ENCODE measurements at places on chromosomes 13 and 19.

DNA sequence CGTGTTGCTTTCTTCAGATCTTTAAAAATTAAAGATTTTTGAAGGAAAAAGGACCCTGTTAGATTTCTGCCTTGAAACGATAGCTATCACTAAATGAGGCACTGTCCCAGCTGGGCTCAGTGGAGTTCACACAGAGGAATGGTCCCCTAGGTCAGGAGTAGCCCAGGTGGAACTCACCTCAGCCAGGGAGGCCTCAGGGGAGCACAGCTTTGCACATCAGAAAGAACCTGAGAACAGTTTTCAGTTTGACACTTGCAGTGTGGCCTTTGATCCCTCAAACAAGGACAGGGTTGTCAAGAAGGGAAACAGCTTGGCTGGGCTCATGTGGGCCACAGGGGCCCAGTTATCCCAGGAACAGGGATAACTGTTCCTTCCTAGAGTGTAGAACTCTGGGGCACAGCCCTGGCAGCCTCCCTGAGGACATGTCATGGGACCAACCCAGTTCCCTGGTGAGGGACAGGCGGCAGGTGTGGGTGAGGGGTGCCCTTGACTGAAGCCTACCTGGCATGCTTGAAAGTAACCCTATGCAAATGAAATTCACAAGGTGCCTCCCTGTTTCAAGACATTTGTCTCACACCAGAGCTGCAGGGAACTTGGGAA, 59.4 kb downstream of the CHST8 start:
- no peak for DNase-seq

DNA sequence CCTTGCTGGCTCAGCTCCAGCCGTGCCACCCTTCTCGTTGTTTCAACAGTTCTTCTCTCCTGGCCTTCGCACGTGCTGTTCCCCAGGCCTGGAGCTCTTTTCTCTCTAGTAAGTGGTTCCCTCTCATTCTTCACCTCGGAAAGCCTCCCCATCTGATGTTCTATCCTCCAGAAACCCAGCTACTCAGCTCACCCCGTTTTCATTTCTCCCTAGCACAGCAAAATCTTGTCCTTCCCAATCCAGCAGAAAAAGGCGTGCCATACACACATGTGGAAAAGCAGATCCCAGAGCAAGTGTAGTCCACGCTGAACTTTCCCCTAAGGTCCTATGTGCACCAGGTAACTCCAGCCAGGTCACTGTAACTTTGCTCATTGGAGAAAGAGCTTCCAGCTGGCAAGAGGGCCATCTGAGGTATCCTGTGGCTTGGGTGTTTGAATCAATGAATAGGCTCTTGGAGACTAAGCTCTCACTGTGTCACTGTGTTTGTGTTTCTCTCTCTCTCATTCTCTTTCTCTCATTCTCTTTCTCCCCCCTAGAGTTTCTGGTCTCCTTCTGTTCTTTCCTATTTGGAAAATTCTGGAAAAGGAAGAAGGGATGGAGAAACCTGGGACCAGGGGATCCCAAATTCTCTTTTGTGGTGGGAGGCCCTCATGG, 49.0 kb downstream of the COLGALT1 start:
- no peak for DNase-seq

DNA sequence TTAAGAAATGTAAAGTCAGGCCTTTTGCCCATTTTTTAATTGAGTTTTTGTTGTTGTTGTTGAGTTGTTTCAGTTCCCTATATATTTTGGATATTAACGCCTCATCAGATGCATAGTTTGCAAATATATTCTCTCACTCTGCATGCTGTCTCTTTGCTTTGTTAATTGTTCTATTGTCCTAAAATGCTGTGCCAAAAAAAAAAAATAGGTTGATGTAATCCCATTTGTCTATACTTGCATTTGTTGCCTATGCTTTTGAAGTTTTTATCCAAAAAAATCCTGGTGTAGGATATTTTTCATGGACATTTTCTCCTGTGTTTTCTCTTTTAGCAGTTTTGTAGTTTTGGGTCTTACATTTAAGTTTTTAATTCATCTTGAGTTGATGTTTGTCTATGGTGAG, 163.3 kb upstream of the STARD13 start:
- no peak for DNase-seq

DNA sequence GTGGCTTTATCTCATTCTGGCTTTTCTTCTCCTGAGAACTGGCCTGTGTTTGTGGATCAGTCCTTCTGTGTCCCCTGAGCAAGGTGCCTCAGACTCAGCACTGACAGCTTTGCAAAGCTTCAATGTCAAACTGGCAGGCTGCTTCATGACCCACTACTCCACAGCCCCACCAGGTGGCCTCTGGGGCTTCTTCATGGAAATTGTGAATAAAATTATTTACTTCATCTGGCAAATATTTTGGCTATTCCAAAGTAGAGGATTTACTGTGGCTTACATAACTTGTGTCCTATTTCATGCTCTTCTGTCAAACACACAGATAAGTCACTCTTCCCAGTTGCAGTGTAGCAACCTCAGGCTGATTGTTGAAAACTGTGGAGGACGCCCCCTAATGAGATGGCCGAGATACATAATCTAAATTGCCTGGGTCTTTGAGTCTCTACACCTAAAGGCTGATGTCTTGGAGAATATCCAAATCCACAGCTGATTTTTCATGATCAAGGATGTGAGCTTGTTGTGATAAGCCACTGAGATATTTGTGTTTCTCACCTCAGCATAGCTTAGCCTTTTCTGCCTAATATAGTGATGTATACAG, 721.9 kb upstream of the SLC10A2 start:
- no peak for DNase-seq

DNA sequence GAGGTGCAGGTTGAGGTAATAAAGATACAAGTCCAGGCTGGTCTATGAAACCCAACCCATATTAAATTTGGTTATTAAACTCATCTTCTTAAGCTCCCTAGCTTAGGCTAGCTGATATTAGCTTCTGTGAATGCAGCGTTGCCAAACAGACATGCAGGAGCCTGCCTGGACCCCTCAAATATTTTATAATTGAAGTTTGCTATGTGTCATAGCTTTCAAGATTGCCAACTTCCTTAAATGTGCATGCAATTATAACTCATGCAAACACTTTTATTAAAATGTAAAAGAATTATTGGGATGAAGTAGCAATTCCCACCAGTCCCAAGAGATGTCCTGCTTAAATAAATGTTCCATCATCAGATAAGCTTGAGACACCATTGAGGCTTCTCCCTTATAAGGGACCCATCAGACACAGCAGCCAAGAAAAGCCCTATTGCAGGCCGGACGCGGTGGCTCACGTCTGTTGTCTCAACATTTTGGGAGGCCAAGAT, 51.3 kb downstream of the MBNL2 start:
- no peak for DNase-seq

DNA sequence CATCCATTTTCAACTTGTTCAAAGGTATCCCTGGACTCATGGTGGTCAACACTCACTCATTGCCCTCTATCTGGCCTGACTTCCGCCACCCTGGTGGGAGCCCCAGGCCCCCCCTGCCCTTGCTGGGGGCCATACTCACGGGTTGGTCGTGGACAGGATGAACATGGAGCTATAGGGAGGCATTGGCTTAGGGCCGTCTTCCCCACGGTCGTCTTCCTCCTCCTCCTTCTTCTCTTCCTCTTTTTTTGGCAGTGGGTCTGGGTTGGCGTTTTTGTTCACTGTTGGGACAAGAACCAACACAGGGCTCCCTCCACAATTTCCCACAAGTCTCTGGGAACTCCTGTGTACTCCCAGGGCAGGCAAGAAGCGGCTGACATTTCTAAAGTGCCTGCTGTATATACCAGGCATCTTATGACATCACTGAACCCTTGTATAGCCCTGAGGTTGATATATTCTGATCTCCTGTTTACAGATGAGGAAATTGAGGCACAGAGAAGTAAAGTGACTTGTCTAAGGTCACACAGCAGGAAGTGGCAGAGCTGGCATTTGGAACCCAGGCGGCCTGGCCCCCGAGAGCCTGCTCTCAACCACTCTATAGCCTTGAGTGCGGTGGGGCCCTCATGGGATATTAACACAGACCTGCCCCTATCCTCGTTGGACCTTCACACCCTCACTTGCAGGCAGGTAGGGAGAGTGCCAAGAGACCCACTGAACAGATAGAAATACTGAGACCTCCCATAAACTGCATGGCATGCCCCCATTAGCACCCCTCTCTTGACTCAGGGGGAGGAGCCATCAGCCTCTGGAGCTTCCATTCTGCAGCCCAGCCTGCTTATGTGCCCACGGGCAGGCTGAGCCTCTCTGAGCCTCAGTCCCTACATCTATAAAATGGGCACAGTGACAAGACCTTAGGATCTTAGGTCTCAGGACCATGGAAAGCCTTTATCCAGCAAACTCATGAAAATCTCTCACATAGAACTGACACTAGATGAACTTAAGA, 135.0 kb downstream of the IER2 start:
- no peak for DNase-seq

- peak; percentile 99 for DNase-seq
These were observed 2.1 kb downstream of the ING1 start for GRCh38 chr13:110715395-110716246.

GRCh38 chr13:20814224-20814910, 40.6 kb upstream of the EEF1AKMT1 start:
- peak; percentile 30 for DNase-seq

- no peak for DNase-seq
These were observed 84.9 kb downstream of the PTPRS start for GRCh38 chr19:5255602-5256231.

- no peak for DNase-seq
These were observed 152.8 kb downstream of the CYSLTR2 start for GRCh38 chr13:48806522-48806921.

GRCh38 chr13:50357136-50357535, 341.9 kb downstream of the KCNRG start:
- no peak for DNase-seq

DNA sequence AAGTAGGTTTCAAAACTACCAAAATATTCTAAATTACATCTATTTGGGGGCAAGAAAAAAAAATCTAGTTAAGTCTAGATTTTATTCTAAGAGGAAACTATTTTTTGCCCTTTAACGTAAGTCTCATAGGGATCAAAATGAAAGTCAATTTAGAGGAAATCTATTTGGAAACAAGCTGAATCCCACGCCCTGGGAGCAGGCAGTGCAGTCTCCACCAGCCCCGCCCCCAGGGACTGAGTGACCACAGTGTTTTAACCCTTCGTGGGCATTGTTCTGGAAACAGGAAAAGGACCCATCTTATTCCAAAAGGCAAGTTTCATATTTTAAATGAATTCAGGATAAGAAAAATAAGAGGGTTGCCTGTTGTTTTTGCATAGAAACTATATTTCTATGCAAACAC, 209.7 kb downstream of the SPRY2 start:
- peak; percentile 66 for DNase-seq

DNA sequence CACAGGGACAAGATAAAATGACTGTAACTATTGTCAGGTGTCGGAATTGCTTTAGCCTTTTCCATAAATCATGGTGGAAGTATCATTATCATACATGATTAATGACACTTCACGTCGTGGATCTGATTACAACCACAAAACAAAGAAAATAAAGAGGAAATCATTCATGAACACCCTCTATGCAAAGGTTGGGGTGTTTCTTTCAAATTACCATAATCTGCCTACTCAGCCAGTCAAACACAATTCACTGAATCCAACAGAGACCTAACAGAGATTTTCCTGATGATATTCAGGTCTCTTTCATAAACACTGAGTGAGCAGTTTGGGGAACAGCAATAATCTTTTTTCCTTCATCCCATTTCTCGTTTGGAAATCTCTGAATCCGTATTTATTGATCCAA, 625.6 kb downstream of the DCT start:
- DNase-seq, result no peak

DNA sequence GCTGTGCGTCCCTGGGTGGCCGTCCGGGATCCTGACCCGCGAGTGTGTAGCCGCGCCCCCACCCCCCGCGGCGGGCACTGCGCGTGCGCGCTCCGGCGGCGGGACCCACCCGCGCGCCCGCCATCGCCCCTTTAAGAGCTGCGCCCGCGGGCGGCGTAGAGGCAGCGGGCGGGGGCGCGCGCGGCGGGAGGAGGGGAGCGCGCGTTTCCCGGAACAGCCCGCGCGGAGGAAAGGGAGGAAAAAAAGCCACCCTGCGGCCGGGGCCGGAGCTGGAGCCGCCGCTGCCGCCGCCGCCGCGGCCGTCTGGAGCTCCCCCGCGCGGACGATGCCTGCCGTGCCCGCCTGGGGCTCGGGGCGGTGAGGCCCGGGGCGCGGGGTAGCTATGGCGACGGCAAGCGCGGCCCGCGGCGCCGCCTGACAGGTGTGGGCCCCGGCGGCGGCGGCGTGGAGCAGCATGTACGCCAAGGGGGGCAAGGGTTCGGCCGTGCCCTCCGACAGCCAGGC, at the start of gene SSBP4:
Gene SSBP4, plus strand, starts transcription at position 204 of the 504 bp plus-strand sequence. Its CDS starts 251 bp downstream, at position 455.
- DNase-seq, result peak; percentile 91

- DNase-seq, result no peak
These were observed 10.1 kb downstream of the RGCC start for GRCh38 chr13:41467425-41467945.

- no peak for DNase-seq
These were observed 158.9 kb downstream of the ZIC5 start for GRCh38 chr13:99812625-99813024.

- DNase-seq, result no peak
These were observed 4.1 kb downstream of the POP4 start for GRCh38 chr19:29610213-29610573.

- no peak for DNase-seq
These were observed 2.7 kb downstream of the NAA16 start for GRCh38 chr13:41313659-41314197.

GRCh38 chr19:29876414-29876813, 64.6 kb downstream of the CCNE1 start:
- no peak for DNase-seq

DNA sequence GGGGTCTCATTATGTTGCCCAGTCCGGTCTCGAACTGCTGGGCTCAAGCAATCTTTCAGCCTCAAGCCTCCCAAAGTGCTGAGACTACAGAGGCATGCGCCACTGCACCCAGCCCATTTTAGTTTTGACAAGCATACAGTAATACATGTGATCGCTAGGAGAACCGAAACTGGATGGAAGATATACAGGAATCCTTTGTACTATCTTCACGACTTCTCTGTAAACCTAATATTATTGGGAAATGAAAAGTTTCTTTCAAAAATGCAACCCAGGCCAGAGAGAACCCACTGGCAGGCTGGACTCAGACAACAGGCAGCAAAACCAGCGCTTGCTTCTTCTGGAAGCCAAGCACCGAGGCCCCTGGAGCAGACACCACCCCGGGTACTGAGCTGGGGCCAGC, 9.4 kb downstream of the C19orf12 start:
- DNase-seq, result no peak

GRCh38 chr13:71621174-71622124, 245.6 kb downstream of the DACH1 start:
- no peak for DNase-seq

DNA sequence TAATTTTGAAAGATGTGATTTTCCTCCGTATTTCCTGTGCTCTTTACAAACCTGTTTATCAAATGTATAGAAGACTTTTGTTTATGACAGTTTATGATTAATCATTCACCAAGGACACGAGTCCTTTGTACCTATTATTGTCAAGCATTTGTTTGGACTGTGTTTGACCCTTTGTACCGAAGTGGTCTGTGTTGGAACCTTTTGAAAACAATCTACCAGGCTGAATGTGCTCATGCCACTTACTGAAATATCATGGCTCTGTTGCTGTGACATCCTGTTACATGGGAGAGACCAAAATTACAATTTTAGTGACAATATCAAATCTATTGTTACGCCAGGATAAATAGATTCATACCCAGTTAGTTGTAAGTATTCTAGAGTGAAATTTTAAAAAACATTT, 193.6 kb downstream of the IRS2 start:
- DNase-seq, result peak; percentile 94
